ENCODE measurements at places on chromosomes 12 and 14.

GRCh38 chr14:50796390-50796789 lies 34.6 kb downstream of the NIN start:
- no peak for DNase-seq

- DNase-seq, result no peak
These were observed 319.9 kb downstream of the KCNC2 start for GRCh38 chr12:74889563-74890236.

DNA sequence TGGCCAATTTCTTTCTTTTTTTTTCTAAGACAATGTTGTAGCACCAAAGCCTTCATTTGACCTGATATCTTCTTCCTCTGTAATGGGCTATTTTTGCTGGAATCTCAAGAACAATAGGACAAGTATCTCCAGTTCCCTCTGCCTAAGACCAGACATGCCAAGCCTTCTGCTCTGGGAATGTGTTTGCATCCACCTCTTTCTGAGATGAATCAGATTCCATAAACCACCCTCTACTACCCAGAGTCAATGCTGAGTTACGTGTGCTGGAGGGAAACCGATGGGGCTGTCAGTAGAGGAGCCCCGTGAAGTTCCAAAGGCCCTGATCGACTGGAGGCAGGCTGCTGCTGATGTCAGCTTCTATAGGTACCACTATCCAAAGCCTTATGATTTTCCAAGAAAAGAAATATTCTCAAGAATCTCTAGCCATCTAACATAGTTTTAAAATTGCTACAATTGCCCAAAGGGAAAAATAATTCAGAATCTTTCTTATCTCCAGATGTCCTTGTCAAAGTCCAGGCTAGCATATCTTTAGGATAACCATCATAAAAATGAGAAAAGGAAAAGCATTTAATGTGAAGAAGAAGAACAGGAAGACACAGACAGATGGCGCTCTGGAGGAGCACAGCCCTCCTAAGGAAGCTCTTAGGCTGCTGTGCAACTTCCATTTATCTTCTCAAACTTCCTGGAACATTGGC lies 101.9 kb downstream of the SLC8A3 start:
- peak; percentile 28 for DNase-seq

DNA sequence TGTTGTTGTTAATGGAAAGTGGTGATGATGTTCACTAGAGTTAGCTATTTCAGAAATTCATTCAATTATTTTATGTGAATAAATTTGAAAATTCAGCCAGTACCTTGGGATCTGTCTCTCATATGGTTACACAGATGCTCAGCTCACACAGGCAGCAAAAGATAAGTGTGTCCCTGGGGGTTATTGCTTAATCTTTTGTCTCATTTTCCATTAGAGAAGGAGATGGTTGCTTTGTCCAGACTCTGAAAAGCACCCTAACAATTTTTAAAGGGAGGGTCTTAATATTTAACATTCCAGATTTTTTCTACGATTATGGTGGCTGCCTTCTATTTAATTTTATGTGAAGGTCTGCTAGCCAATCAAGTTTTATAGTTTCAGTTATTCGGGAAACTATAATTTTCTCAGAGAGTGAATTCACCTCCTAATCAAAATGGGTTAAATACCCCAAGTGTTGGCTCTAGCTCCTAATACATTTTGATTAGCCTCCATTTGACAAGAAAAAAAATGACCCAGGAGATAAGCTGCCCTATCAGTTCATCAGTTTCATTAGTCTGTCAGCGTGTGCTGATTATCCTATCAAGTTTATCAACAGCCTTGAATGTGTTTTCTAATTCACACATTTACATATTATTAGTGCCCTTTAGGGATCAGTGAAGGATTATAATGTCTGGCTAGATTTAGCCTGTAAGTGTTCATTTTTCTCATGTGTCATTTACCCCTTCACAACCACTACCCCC lies 282.1 kb downstream of the TMTC2 start:
- DNase-seq, result no peak

GRCh38 chr12:71142016-71142415 lies 15.8 kb downstream of the TSPAN8 start:
- DNase-seq, result no peak
